ENCODE measurements at places on chromosomes 7 and 10.
A peak's percentile ranks its signal among the peaks of the same experiment; 100 is the strongest.

- DNase-seq = no peak
Observed at GRCh38 chr7:36765605-36766004, 41.3 kb upstream of the AOAH start.

- DNase-seq = no peak
Observed at GRCh38 chr7:34131371-34131770, 226.0 kb downstream of the BMPER start.

DNA sequence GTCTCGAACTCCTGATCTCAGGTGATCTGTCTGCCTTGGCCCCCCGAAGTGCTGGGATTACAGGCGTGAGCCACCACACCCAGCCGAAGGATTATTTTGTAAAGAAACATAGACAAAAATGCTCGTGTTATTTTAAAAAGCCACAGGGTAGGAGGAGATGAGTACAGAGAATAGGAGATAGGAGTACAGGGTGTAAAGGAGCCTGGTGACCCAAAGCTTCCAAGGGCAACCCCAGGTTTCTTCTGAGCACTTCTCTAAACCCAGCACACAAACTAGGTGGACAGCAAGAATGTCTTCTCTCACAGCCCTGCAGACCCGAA is 54.7 kb downstream of the ZNF467 start:
- DNase-seq = no peak

DNA sequence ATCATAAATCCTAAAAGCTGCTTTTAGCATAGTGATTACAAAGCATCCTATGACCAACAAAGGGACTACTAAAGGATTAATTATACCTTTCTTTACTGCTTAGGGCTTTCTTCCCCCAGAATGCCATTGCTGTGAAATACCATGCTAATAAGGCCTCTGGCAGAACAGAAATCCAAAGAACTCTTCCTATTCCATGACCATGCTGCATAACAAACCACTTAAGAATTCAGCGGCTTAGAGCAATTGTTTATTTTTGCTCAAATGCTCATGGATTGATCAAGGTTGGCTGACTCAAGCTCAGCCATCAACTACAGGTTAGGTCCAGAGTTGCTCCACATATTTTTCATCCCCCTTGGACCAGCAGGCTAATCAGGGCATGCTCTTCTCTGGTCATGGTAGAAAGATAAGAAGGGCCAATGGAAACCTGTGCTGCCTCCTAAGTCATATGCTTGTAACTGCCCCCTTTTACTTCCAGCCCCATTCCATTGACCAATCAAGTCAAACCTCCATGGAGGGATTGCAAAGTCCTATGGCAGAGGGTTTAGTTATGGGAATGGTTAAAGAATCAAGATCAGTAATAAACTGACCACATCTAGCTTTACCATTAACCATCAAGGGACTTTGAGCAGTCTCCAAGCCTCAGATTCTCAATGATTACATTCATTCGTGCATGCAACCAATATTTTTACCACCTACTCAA is 244.4 kb upstream of the FZD1 start:
- DNase-seq = no peak

DNA sequence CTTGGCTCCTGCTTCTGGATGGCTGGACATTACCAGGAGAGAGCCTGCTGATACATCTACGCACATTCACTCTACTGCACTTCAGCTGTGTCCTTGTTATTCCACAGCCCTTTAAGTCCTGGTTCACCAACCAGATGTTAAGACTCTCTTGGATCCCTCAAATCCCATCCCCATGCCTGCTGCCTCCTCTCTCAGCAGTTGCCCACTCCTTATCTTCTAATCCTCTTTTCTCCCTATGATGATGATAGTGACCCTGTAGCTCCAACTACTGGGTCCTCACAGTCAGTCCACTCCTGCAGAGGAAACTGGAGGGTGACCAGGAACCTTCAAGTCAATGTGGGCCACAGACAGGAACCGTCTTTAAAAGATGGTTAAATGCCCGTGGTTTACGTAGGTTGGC is 96.3 kb upstream of the PDCD4 start:
- no peak for DNase-seq

DNA sequence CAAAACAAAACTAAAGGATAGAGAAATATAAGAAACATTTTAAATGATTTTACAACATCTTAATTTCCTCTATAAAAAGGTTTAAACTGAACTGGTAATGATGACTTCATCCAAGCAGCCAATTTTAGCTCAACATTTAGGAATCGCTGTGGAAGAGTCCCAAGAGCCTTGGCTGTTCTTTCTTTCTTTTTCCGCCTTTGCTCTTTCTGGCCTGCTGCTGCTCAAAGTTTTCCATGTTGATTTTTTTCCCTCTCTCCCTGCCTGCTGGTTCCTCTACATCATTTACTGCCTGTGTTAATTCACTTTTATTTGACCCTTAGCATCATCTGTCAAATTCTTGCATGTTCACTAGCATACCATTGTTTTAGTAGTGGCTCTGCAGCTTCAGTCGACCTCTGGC is 146.9 kb downstream of the EVX1 start:
- DNase-seq = no peak

DNA sequence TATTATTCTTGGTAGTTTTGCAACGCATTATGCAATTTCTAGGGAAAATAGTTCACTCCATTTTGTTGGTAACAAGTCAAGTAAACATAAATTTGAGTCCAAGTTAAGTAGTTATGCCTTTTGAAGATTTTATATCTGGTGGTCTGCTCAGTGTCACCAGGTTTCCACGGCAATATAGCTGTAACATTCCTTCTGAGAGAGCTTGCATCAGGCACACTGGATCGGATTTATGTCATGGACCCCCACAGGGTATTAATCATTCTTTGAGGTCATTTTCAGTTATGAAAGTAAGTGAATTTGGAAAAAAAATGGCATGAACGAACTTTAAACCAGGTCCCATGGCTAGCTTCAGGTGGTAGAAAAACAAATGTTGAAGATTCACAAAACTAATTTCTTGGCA is 136.3 kb downstream of the POLR1F start:
- DNase-seq = no peak

GRCh38 chr7:144628176-144628575 is 207.7 kb downstream of the TPK1 start:
- no peak for DNase-seq

DNA sequence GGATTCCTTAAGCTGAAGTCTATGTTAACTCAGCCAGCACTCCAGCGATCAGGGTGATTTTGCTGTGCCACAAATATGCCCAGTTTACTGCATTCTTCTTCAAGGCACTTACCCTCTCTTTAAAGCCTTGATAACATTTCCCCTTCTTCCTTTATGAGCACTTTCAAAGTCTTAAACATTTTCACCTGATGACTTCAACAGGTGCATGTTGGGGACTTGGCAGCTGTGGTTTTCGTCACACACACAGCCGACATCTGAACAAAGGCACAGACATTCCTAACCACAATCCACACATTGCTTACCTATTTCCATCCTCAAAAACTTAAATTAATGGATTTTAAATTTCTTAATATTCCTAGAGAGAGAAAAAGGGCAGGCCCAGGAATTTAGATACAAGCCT is 331.5 kb downstream of the CRPPA start:
- DNase-seq = no peak

DNA sequence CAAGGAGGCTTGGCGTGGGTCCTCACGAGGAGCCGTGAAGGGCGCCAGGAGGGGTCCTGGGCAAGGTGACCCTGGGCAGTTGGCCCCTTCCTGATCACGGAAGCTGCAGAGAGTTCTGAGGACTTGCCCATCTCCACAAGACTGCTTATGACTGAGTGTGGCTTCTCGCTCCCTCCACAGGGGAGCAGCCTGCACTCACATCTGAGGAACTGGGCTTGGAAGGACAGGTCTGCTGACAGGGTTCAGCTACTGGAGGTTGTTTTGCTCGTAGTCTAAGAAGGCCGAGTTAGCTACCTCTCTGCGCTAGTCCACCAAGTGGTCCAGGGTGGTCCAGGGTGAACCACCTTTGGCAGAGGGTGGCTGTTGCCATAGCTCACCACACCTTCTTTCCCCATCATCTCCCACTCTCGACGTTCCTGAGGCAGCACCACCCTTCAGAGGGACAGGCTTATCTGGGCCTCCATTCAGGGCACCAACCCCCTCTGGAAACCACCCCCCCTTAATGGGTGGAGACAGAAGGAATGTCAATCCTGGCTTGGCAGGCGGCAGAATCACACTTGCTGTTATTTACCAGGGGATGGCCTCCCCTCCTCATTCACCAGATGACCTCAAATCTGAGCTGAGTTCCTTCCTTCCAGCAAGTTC is 38.2 kb downstream of the FAM53B start:
- DNase-seq = no peak

GRCh38 chr7:75734586-75735458 is 3.9 kb downstream of the HIP1 start:
- DNase-seq = no peak

DNA sequence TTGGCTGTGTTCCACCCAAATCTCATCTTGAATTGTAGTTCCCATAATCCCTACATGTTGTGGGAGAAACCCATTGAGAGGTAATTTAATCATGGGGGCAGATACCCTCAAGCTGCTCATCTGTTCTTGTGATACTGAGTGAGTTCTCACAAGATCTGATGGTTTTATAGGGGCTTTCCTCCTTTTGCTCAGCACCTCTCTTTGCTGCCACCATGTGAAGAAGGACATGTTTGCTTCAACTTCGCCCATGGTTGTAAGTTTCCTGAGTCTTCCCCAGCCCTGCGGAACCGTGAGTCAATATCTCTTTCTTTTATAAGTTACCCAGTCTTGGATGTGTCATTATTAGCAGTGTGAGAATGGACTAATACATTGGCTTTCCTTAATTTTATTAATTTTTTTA is 527.8 kb downstream of the MDFIC start:
- DNase-seq = no peak

DNA sequence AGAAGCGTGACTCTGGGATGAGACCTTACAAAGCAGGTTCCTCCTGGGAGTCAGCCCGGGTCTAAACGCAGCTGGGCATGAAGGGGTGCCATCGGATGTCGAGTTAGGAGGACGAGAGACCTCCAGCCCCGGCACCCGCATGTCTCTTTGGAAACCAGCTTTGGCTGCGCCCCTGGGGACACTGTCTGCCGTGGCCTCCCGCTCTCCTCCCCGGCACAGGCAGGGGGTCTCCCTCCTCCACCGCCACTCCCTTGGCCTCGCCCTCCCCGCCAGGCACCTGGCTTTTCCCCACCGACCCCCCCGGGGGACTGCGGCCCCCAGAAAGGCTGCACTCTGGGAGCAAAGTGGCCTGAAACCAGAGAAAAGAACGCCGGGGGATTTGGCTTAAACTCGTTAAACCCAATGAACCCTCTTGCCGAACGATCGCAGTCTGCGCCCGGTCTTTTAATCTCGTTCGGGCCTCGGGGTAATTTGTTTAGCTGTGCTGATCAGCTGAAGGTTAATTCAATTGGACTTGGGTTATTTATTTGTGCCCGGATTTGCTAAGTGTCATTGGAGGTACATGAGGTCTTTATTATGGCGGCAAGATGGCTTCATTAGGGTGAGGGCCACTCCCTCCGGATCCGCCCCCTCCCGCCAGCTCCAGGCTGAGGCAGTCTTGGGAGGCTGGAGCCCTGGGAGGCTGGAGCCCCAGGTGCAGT is 16.4 kb upstream of the PSMG3 start:
- DNase-seq = no peak

GRCh38 chr10:49735848-49736563 is 26.1 kb downstream of the OGDHL start:
- no peak for DNase-seq

- peak; percentile 70 for DNase-seq
Observed at GRCh38 chr7:41943094-41943577, 240.2 kb upstream of the INHBA start.

- DNase-seq = no peak
Observed at GRCh38 chr10:65142641-65143435, 1621.6 kb downstream of the REEP3 start.

DNA sequence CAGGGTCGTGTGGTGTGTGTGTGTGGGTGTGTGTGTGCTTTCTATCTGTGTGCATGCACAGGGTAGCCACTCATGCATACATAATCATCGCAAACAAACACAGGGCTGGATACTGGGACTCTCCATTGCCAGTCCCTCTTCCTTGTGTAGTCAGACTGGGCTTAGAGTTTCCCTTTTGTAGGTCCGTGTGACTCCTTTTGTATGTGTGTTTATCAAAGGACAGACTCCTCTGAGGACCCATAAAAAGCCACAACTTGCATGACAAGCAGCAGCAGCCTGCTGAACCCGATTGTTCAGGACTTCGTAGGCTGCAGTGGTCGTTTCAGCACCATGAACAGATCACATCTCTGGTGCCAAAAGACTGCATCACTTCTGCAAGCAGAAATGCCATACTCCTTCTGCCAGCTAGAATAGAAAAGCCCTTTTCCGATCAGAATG is 895 bp downstream of the VSTM2A start:
- no peak for DNase-seq

DNA sequence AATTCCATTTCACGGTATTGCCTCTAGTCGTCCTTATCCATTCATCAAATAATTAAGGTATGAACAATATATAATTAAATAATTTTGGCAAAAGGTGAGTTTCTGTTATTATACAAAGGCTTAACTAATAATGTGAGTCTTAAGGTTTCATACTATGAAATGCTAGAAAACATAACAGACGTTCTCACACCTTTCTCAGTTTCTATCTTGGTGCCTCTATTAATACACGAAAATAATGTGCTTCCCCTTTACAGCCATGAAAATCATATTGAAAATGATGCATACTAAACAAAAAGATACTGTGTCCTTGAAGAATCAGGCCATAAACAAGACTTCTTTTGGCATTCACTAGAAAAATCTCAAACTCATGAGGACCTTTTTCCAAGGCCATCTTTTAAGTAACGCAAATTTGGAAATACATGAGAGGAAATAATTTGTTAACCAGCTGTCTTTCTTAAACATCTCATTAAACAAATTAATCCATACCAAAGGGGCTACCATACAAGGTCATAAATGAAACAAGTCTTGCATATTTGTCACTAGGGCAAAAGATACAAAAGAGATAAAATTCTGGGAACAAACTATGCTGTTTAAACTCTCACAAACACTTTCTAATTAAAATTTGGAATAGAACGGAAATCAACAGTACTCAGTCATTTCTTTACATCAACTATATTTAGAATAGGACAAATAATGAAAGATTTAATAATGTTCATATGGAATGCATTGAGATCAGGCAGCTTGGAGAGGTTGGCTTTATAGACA is 53.9 kb upstream of the CAV2 start:
- DNase-seq = no peak

DNA sequence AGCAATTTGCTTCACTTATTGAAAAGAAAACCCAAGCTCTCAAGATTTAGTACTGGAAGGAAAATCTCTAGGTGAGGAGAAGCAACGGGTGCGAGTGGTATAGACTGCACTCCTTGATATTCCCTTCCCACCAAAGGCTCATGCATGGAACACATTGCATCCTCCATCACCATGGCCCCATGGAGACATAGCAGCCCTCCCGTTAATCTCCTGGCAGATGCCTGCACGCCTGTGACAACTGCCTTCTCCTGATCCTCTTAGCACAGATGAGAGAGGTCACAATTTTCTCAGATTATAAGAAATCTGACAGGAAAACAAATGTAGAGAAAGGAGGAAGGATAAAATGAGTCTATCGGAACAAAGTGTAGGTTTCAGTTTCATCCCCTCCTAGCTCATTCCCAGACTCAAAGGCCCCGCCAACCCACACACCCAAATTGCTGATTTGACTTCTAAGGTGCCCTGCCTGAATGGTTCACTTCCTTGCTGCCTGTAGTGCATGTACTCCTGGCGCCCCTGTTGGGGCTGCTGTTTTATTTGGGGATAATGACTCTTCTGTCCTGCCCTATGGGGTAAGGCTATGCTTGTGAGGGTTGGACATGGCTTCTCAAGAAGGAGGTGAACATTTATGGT is 50.0 kb downstream of the PLXNA4 start:
- peak; percentile 39 for DNase-seq
